ENCODE measurements at places on chromosomes 1 and 21.

- no peak for DNase-seq
These were observed 807.1 kb downstream of the USP25 start for GRCh38 chr21:16536643-16537434.

- no peak for DNase-seq
These were observed 51.0 kb upstream of the OLFM3 start for GRCh38 chr1:102047724-102048123.

DNA sequence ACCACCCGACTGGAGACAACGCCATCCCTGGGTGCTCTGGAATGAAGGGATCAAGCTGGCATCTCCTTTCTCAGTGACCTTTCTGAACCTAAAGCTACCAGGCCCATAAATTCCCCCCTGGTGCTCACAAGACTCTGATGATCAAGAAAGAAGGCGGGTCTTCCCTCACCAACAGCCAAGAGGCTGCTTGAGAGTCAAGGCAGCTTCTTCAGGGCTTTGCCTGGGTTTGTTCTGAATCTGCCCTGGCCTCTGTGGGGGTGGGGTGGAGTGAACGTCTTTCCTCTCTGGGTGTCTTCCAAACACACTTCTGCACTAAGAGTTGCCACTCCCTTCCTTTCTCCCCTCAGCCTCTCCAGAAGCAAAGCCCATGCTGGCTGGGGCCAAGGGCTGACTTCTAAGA, 36.1 kb downstream of the CD247 start:
- DNase-seq: no peak

- DNase-seq: no peak
These were observed 93.5 kb upstream of the NFIA start for GRCh38 chr1:60988891-60989290.

DNA sequence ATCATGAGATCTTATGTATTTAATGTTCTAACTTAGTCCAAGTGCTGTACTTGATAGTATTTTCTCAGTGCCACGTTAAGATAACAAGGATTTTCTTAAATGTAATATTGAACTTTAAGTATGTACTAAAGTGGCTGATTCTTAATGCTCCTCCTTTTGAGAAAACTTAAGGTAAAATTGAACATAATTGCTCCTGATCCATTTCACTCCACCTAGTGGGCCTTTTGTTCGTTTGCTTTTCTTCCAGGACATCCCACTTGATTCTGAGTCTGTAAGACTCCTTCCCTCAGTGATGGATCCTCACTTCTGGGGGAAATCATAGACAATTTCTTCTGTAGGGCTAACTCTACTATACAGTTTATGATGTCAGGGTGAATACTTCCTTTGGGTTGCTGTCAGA, 173.1 kb downstream of the LMO4 start:
- no peak for DNase-seq

- no peak for DNase-seq
These were observed 36.6 kb downstream of the MORN1 start for GRCh38 chr1:2354511-2355372.

DNA sequence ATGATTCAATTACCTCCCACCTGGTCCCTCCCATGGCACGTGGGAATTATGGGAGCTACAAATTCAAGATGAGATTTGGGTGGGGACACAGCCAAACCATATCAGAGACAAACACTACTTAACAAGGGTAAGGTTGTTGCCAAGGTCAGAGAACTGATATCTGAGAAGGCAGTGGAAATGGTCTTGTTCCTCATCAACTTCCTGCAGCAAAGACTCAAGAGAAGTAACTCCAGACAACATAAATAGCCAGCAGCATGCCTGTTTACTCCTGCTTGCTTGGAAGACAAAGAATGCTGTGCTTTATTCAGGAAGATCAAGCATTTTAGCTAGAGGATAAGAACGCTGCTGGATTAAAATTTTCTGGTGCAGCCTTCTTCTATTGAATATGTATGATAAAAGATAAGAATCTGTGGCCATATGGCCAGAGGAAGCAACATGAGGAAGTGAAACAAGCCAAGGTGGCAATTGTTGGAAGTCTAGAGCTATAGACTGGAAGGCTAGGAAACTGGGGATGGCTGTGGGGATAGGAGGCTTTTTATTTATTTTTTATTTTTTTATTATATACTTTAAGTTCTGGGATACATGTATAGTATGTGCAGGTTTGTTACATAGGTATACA, 36.4 kb downstream of the DDAH1 start:
- no peak for DNase-seq

DNA sequence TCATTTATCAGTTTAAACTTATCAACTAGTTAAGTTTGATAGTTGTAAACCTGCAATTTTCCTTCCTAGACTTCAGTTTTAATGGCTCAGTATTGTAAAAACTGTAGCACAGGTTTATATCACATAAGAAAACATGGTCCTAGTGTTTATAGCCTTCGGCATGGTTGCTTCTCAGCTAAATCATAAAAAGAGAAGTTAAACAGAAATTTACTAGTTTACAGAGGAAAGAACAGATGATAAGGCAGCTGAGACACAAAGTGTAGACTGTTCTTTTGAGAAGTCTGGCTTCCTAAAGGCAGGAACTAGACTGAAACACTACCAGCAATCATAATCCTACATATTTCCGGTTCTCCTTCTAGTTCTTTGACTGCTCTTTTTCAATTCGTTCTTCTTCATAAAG, 39.8 kb downstream of the WNT2B start:
- peak; percentile 46 for DNase-seq

DNA sequence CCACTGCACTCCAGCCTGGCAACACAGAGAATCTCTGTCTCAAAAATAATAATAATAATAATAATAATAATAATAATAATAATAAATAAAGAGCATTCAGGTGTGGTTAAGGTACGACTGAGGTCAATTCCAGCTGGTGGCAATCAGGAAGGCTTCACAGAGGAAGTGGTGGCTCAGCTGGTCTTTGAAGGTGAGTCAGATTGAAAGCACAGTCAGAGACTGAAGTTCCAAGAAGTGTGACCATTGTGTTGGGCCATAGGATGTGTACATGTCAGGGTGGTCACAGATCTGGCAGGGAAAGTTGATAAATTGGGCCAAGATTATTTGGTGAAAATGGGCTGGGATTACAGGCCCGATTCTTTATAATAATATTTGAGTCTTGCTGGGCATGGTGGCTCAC, 31.0 kb upstream of the MED18 start:
- no peak for DNase-seq

GRCh38 chr1:1281533-1282321, 1.5 kb downstream of the SCNN1D start:
- peak; percentile 97 for DNase-seq

GRCh38 chr1:246836209-246836966, 95.4 kb downstream of the AHCTF1 start:
- DNase-seq: no peak

GRCh38 chr1:11046270-11046566, 821 bp downstream of the MASP2 start:
- no peak for DNase-seq

GRCh38 chr21:37665230-37666024, 250.8 kb downstream of the KCNJ6 start:
- no peak for DNase-seq

- no peak for DNase-seq
These were observed 47.0 kb downstream of the SLC37A1 start for GRCh38 chr21:42560517-42561179.

GRCh38 chr1:37574834-37575480, 18.2 kb downstream of the DNALI1 start:
- DNase-seq: no peak

GRCh38 chr1:18302788-18303413, 177.8 kb upstream of the KLHDC7A start:
- no peak for DNase-seq

GRCh38 chr1:191674626-191675179, 483.6 kb upstream of the RGS18 start:
- DNase-seq: peak; percentile 4

DNA sequence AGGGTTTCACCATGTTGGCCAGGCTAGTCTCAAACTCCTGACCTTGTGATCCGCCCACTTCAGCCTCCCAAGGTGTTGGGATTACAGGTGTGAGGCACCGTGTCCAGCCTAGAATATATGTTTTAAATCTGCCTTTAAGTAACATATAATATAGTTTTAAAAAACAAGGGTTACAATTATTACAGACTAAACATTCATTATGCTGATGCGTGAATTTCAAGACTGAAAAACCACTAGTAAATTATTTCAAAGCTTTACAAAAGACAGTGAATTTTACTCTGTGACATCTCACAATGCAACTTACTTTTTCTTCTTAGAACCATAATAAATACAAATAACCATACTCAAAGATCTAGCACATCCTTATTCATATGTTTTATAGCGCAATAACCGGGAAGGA, 24.7 kb downstream of the ZNF684 start:
- DNase-seq: no peak

DNA sequence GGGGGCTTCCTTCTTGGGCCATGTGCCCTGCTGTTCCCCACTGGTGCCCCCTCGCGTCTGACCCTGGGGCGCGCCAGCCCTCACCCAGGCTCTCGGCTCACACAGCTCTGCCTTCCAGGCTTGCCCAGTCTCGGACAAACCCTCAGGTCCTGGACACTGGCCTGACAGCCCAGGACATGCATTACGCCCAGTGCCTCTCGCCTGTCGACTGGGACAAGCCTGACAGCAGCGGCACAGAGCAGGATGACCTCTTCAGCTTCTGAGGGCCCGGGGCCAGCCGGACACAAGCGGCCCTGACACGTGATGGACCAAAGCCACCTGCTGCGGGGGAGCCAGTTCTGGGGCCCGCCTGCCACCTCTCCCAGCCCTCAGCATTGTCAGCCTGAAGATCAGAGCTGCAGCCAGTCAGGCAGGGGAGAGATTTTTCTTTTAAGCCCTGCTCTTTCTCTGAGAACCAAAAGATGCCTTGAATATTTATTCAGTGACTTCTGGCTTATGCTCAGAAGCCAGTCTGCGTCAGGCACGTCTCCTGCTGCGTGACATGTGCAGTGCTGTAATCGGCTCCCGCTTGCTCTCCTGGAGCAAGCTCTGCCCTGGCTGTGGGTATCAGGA, 23.4 kb downstream of the LDLRAP1 start:
- no peak for DNase-seq

DNA sequence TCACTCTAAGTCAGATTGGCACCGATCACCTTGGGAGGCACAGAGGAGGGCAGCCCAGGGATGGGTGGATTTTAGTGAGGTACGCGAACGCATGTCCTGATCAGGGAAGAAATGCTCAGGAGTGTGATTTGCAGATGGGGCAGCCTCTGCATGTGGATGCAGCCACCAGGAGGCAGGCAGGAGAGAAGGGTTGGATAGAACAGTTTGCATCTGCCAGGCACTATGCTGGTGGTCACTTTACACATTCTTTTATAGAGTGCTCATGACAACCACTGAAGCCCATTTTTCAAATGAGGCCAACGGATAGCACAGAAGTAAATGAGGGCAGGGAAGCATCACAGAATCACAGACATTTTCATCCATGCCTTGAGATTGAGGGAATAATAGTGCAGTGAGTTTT, 5.7 kb downstream of the LAMB3 start:
- no peak for DNase-seq

- no peak for DNase-seq
These were observed 4.6 kb upstream of the NBPF1 start for GRCh38 chr1:16617778-16618580.

DNA sequence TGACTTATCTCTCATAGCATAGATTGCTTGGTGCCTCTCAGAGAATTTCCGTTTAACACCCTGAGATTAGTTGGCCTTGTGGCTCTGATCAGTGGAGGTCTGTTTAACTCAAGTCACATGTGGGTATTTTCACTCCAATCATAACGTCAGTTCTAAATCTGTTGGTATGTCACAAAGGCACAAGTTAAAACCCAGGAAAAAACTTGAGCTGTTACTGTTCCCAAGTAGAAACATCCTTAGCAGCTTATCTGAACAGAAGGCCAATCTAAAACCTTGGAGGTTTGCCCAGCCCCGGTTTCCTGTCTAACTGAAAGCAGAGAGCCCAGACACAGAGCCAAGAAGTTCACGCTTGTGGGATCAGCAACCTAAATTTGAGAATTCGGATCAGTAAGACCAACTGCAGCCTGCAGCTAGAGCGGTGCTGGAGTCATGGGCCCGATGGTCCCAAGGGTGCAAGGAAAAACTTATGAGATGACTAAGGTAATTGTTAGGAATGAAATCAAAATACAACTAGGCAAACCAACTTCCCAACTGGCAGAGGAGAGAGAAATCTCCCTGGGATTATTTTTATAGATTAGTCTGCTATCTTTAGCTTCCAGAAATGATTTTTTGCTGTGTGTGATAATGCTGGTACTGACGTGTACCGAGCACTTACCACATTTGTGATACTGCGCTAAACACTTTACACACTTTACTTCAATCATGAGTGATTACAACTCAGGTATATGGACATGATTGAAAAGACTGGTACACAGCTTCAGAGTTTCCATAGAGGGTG, 90.2 kb upstream of the C1orf21 start:
- DNase-seq: peak; percentile 38

- DNase-seq: no peak
These were observed 2.0 kb downstream of the IFFO2 start for GRCh38 chr1:18954270-18955071.

- DNase-seq: no peak
These were observed 30.7 kb upstream of the IL20 start for GRCh38 chr1:206834711-206835110.

DNA sequence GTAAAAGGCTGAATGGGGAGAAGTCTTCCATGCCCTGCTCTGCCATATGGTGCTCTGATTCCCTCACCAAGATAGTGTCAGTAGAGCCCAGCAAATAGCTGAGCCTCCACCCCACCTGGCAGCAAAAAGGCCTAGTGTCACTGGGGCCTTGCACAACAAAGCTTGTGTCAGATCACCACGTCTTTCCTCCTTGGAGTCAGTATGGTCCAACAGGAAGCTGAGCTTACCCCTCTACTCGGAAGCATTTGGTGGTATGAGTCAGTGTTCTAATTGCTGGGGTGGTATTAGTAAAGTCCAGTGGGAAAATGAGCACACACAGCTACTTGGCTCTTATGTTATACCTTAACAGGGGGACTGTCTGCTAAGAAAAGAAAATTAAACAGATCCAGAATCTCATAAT, 18.7 kb upstream of the RRP15 start:
- no peak for DNase-seq

GRCh38 chr21:38937844-38938243, 132.1 kb downstream of the ETS2 start:
- DNase-seq: no peak

DNA sequence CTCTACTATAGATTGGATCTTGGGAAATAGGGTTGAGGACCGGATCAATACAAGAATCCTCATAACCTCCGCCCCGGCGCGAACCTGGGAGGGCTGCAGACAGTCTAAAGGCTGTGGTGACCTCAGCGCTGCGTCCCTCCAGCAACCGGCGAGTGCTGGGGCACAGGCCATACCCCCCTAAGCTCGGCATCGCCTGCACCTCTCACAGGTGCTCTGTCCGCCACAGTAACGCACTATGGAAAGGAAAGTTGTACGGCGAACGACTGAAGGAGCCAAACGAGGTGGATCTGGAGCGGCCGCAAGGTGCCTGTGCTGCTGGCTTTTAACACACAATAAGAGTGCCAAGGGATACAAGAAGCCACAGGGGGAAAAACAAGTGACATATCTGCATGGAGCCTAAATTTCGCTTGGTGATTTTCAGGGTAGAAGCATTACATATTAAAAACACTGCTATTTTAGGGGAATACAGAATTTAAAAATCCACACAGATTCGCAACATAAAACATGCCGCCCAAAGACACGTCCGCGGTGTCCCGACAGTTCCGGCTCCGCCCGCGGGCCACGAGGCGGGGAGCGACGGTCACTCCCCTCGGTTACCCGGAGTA, 1.4 kb upstream of the RBM15 start:
- DNase-seq: no peak

Measured in large intestine (tissue), 12 donors.